IgD-negative memory B cell (primary cell): ENCODE measurements at places on chromosomes 7 and 10. TPM values are rescaled to one million over a fixed set of nuclear protein-coding genes. Genes with fewer than 3 reads are reported as not detected.

TMEM254 gene
- 29.4 TPM for polyA plus RNA-seq

FZD1 gene
- 0.23 TPM for polyA plus RNA-seq

RBM28 gene
- polyA plus RNA-seq = 9.0 TPM

HOXA2 gene
- polyA plus RNA-seq = not detected

TAS2R41 gene
- polyA plus RNA-seq = not detected

VAX1 gene
- not detected for polyA plus RNA-seq

CCDC172 gene
- polyA plus RNA-seq = not detected

EMX2 gene
- not detected for polyA plus RNA-seq
